Stimulated activated CD8-positive, alpha-beta memory T cell treated with anti-CD3 and anti-CD28 coated beads, Interleukin-4, amount 100 ng/mL, for 1 hour (primary cell): ENCODE measurements at places on chromosomes 1 and 21.

DNA sequence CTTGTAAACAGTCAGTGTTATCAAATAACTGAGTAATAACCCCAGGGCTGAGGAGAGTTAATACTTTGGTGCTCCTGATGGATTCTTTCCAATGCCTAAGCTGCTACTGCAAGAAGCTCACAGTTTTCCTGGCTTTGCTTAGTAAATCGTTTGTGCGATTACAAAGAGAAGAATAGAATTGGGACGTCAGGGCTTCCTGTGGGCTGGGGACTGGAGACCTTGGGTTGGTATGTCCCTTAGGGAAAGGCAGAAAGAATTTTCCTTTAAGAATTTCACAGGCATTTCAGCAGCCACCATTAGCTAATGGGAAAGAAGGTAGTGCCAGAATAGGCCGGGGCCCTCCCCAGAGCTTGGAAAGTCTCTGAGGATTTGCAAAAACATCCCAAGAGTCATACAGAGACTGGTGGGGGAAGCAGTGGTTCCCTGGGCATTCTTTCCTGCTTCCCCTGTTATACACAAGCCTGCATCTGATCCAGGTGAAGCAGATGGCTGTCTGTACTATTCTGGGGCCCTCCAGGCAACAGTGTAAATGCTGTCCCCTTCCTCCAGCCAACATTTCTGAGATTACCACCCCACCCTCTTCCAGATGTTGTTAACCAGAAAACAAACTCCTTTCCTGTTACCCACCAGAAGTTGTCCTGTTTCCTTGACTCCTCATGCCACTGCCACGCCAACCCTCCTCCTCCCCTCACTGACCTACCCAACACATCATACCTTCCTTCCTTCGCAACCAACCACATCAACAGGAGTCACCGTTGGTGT lies 40.2 kb downstream of the PLXNA2 start:
- DNase-seq, result no peak

- no peak for DNase-seq
These were observed 926 bp upstream of the ATP1B1 start for GRCh38 chr1:169105434-169106094.

GRCh38 chr1:185229981-185230380 lies 73.0 kb downstream of the SWT1 start:
- no peak for DNase-seq

GRCh38 chr1:245380790-245381535 lies 226.2 kb downstream of the KIF26B start:
- no peak for DNase-seq

DNA sequence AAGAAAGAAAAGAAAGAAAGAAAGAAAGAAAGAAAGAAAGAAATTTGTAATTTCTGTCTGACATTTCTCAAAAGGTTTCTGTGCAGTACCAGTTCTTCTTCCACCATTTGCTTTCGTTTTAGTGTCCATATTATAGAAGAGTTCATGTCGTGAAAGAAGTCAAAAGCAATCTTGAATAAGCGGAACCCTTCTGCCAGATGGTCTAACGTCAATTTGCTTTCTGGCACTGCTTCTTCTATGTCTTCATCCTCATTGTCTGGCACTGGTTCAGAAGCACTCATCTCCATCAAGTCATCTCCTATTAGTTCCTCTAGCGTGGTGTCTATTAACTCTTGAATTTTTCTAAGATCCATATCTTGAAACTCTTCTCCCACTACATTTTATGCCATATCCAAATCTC lies 170.0 kb upstream of the KCTD3 start:
- no peak for DNase-seq

DNA sequence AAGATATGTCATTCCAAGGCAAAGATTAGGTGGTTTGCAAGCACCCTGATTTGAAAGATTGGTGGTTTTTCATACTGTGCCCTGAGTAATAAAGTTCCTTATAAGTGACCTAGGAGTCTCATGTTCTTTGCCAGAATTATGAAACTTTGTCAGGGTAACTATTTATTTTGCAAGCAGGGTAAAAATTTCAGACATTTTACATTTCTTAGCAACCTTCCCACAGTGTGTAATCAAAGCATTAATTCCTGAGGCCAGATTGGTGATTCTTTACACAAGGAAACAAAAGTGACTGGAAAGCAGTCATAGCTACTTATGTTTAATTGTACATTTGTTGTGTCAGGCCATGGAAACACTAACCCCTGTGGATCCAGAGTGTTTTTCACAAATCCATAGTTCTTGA lies 998.0 kb upstream of the B3GALT2 start:
- DNase-seq, result no peak

- DNase-seq, result no peak
These were observed 77.5 kb upstream of the ACTRT2 start for GRCh38 chr1:2943686-2944260.

- DNase-seq, result no peak
These were observed 239.6 kb upstream of the ADAMTS5 start for GRCh38 chr21:27206368-27206982.

DNA sequence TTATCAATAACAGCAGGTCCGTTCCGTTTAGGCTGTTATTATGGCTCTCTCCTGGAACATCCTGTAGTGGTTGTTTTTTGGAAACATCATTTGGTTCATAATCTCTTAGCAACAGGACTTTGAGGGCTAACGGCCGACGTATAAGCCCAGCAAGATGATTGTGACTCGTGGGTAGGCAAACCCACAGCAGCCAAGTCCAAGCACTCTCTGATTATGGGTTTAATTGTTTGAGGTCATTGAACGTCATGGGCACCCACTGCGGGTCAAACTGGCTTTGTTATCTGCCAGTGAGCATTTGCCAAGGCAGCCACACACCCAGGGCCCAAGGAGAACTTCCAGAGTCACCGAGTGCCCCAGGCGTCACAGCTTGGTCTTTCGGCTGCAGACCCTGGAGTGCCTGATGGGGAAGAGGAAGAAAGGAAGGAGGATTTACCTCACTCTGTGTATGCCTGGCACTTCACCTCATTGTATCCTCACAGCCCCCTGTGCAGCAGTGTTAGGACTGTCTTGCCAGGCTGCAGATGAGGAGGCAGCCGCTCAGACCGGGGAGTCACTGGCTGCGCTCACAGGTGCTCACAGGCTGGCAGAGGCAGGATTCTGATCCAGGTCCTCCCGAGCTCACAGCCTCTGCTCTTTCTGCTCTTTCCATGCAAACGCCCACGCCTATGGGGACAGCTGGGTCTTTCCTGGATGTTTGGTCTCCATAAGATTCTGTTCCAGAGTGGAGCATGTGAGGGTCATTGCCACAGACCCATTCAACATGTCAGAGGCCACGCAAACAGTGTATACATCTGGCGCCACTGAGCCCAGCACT lies 30.8 kb upstream of the EPS8L3 start:
- DNase-seq, result no peak

GRCh38 chr1:172775606-172776005 lies 116.7 kb downstream of the FASLG start:
- no peak for DNase-seq

DNA sequence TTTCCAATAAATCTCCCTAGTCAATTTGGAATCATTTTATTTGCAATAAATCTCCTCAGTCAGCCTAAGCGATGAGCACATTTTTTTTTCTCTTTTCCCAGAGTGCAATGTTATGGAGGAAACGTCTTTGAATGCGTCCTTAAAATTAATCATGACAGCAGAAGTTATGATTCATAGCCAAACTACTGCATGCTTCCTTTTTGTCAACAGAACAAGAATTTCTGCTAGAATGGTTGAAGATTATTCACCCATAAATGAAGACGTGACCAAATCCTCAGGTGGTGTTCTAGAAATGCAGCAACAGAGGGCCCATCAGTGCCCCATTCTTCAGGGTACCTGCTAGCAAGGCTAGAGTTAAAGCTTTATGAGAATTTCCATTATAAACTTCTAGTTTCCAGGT lies 407.9 kb upstream of the PKN2 start:
- DNase-seq, result no peak

DNA sequence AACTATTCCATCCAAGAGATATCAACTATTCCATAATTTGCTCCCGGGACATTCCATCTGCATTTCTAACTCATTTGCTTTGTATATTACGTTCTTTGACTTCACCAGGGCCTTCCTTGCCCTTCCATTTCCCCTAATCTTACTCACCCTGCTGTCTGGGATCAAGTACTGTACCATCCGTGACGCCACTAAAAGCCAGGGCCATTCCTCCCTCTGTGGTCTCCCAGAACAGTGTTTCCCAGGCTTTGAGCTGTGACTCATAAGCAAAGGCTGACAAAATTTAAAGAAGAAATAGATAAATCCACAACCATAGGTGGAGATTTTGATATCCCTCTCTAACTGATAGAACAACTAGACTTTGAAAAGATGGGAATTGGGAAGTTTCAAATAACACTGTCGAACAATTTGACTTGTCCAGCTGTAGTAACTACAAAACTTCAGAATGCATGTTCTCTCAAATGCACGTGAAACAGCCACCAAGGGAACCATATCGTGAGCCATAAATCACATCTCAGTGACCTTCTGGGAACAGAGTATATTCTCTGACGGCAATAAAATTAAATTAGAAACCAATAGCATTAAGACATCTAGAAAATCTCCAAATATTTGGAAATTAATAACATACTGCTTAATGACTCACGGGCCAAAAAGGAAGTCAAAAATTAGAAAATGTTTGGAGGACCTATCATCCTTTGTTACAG lies 501.0 kb downstream of the SETD4 start:
- no peak for DNase-seq

GRCh38 chr21:40386294-40386911 lies 460.6 kb downstream of the DSCAM start:
- no peak for DNase-seq

DNA sequence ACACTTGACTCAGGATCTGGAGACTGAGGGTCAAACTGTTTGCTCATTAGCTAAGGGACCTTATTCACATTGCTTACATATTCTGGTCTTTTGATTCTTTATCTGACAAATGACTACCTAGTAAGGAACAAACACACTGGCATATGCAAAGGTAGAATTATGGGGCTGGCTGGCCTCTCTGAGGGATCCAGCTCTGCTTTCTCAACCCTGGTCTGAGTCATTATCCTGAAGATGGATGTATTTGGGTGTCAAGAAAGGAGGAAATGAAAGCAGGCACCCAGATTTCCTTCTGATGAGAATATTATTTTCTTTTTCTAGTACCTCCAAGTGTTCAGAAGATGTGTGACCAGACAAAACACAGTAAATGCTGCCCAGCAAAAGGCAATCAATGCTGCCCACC lies 6.0 kb downstream of the SMCP start:
- no peak for DNase-seq

- DNase-seq, result no peak
These were observed 35.4 kb downstream of the GPR3 start for GRCh38 chr1:27427816-27428315.

- no peak for DNase-seq
These were observed 363.6 kb downstream of the PBX1 start for GRCh38 chr1:164922585-164922984.

- DNase-seq, result no peak
These were observed 21.5 kb downstream of the PADI2 start for GRCh38 chr1:17097787-17098186.
